ENCODE measurements at places on chromosomes 6 and 20. TPM values are rescaled to one million over a fixed set of nuclear protein-coding genes. Genes with fewer than 3 reads are reported as not detected.

The SIRPD gene
- not detected for polyA plus RNA-seq

The FAM184A gene
- 9.1 TPM for polyA plus RNA-seq

The CDSN gene
- polyA plus RNA-seq = not detected

The CYP21A2 gene
- 1.1 TPM for polyA plus RNA-seq

The CLVS2 gene
- 0.14 TPM for polyA plus RNA-seq

The GDAP1L1 gene
- polyA plus RNA-seq = 0.75 TPM

The FAM209B gene
- 0.31 TPM for polyA plus RNA-seq

The MRPS26 gene
- polyA plus RNA-seq = 44.3 TPM

The DACT2 gene
- 5.1 TPM for polyA plus RNA-seq

The DEF6 gene
- 7.4 TPM for polyA plus RNA-seq

The WFDC2 gene
- polyA plus RNA-seq = 179 TPM

The FOXQ1 gene
- polyA plus RNA-seq = 13.4 TPM

The HLA-DPA1 gene
- polyA plus RNA-seq = 17.1 TPM

The MOG gene
- not detected for polyA plus RNA-seq

The SNAP91 gene
- 0.47 TPM for polyA plus RNA-seq

The MACROD2 gene
- polyA plus RNA-seq = 7.0 TPM

The PET117 gene
- polyA plus RNA-seq = 11.9 TPM

The TCEA2 gene
- 97.6 TPM for polyA plus RNA-seq

The CYP24A1 gene
- 0.80 TPM for polyA plus RNA-seq

The CNBD2 gene
- 0.67 TPM for polyA plus RNA-seq

The PRL gene
- 0.11 TPM for polyA plus RNA-seq

The SEC23B gene
- polyA plus RNA-seq = 56.1 TPM

The OR2J2 gene
- not detected for polyA plus RNA-seq

The TFAP2C gene
- 1.3 TPM for polyA plus RNA-seq

The RIMS1 gene
- 2.3 TPM for polyA plus RNA-seq

All from left renal pelvis (tissue), 4 donors.